Mammary microvascular endothelial cell (primary cell): ENCODE measurements at places on chromosomes 12 and 14. TPM values are rescaled to one million over a fixed set of nuclear protein-coding genes. Genes with fewer than 3 reads are reported as not detected.

Gene TDRD9
- total RNA-seq, result 0.69 and 1.00 TPM in 2 replicates

Gene TAS2R19
- total RNA-seq, result 0.39 and 0.53 TPM in 2 replicates

Gene WNT5B
- total RNA-seq, result not detected in 2 replicates

Gene DENND5B
- total RNA-seq, result 7.6 and 11.3 TPM in 2 replicates

Gene MUCL1
- not detected in 2 replicates for total RNA-seq

Gene C1QL4
- not detected in 2 replicates for total RNA-seq

Gene FAM234B
- 3.9 and 4.7 TPM in 2 replicates for total RNA-seq

Gene COQ6
- total RNA-seq, result 13.9 and 15.2 TPM in 2 replicates

Gene ITGA5
- 679 and 715 TPM in 2 replicates for total RNA-seq

Gene TSHR
- total RNA-seq, result not detected in 2 replicates

Gene FAM181A
- total RNA-seq, result not detected in 2 replicates

Gene CLEC6A
- total RNA-seq, result not detected in 2 replicates

Gene NTS
- not detected in 2 replicates for total RNA-seq

Gene TIMM9
- total RNA-seq, result 97.1 and 112 TPM in 2 replicates

Gene RTL1
- not detected in 2 replicates for total RNA-seq

Gene KLRK1
- total RNA-seq, result not detected in 2 replicates

Gene GNB3
- 0.10 and 0.20 TPM in 2 replicates for total RNA-seq

Gene PLA2G1B
- total RNA-seq, result not detected in 2 replicates

Gene LRRK2
- 0.33 and 0.94 TPM in 2 replicates for total RNA-seq

Gene LPAR5
- total RNA-seq, result not detected in 2 replicates

Gene LIN7A
- total RNA-seq, result 0.05 and 0.07 TPM in 2 replicates

Gene PLEK2
- total RNA-seq, result 28.0 and 29.5 TPM in 2 replicates

Gene KCNA5
- total RNA-seq, result not detected in 2 replicates

Gene IL22
- total RNA-seq, result not detected in 2 replicates

Gene CLEC2D
- total RNA-seq, result 0.13 and 1.4 TPM in 2 replicates

Gene CAPZA3
- total RNA-seq, result not detected in 2 replicates

Gene PRORP
- total RNA-seq, result 50.4 and 52.0 TPM in 2 replicates

Gene PTHLH
- total RNA-seq, result 0.94 TPM in 1 of 2 replicates, not detected in the other

Gene SERPINA9
- not detected in 2 replicates for total RNA-seq

Gene REC8
- 14.8 and 16.6 TPM in 2 replicates for total RNA-seq

Gene SLC8A3
- total RNA-seq, result not detected in 2 replicates

Gene IAPP
- total RNA-seq, result not detected in 2 replicates

Gene CPM
- 4.3 and 5.0 TPM in 2 replicates for total RNA-seq

Gene LUM
- not detected in 2 replicates for total RNA-seq

Gene ZNF140
- total RNA-seq, result 8.1 and 9.9 TPM in 2 replicates

Gene DDX55
- total RNA-seq, result 14.5 and 27.7 TPM in 2 replicates

Gene REM2
- total RNA-seq, result 0.27 TPM in 1 of 2 replicates, not detected in the other

Gene HPD
- total RNA-seq, result not detected in 2 replicates

Gene CTSG
- total RNA-seq, result not detected in 2 replicates

Gene TMEM30B
- total RNA-seq, result 0.10 and 0.20 TPM in 2 replicates

Gene CD69
- total RNA-seq, result 0.25 and 0.40 TPM in 2 replicates

Gene DEGS2
- total RNA-seq, result 0.10 TPM in 1 of 2 replicates, not detected in the other

Gene MMP17
- total RNA-seq, result 14.0 and 16.0 TPM in 2 replicates

Gene MYF6
- not detected in 2 replicates for total RNA-seq

Gene ENDOU
- total RNA-seq, result not detected in 2 replicates

Gene KRT74
- not detected in 2 replicates for total RNA-seq

Gene VWF
- 768 and 837 TPM in 2 replicates for total RNA-seq

Gene SLC38A4
- total RNA-seq, result 0.07 and 0.10 TPM in 2 replicates

Gene AQP5
- total RNA-seq, result not detected in 2 replicates

Gene ADCY6
- 16.9 and 19.7 TPM in 2 replicates for total RNA-seq

Gene NID2
- 46.7 and 54.0 TPM in 2 replicates for total RNA-seq

Gene CLEC12A
- not detected in 2 replicates for total RNA-seq

Gene MYO1H
- total RNA-seq, result not detected in 2 replicates

Gene ZNF664
- 22.7 and 26.7 TPM in 2 replicates for total RNA-seq

Gene IFNG
- not detected in 2 replicates for total RNA-seq

Gene ATP6V1D
- total RNA-seq, result 80.6 and 82.5 TPM in 2 replicates

Gene DIO2
- total RNA-seq, result 0.15 TPM in 1 of 2 replicates, not detected in the other

Gene SOCS4
- 13.0 and 15.4 TPM in 2 replicates for total RNA-seq
